ENCODE measurements at places on chromosomes 3 and 15.

- DNase-seq, result no peak
Measured at GRCh38 chr3:79521221-79521848, 246.5 kb downstream of the ROBO1 start.

- DNase-seq, result no peak
Measured at GRCh38 chr15:26970712-26971210, at the start of gene GABRG3. Gene GABRG3 (plus strand): TSS chr15:26971181.

DNA sequence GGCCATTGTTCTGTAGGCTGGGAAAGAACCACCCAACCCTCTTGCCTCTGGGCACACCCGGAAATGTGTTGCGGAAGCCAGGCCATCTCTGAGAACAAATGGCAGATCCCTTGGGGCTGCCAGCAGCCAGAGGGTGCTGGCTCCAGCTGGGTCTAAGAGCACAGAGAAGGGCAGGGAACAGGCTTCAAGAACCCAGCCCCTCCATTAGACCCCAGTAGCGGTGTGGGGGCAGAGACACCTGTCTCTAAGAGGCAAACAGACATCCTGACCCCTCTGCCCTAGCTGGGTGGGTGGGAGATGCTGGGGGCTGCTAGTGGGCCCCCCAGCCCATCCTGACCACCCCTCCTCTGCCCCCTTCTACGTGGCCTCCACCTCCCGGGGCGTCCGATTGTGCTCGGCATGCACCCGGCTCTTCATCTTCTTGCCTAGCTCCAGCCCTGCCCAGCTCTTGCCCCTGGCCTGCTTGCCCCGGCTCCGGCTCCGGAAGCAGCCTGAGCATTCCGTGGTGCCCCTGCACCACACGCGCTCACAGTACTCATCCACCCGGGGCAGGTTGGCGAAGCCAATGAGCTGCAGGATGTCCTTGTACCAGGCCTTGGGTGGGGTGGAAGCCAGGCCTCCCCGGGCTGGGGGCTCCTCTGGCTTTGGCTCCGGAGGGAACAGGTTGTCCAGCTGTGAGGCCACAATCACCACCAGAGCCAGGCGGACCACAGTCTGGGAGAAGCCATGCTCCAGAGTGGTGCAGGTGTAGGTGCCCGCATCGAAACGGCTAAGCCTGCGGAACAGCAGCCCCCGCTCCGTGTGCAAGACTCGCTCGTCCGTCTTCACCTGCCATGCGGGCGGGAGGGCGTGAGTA is 9.4 kb downstream of the SEMA3G start:
- no peak for DNase-seq

DNA sequence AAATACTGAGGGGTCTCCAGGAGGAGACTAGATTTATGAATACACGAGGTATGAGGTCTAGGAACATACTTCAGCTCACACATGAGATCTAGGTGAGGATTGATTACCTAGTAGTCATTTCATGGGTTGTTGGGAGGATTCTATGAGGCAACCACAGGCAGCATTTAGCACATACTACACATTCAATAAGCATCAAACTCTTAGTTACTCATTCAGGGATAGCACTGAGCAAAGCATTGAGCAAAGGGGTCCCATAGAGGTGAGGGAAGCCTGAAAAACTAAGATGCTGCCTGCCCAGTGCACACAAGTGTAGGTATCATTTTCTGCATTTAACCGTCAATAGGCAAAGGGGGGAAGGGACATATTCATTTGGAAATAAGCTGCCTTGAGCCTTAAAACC is 4.5 kb downstream of the CCR5 start:
- no peak for DNase-seq

DNA sequence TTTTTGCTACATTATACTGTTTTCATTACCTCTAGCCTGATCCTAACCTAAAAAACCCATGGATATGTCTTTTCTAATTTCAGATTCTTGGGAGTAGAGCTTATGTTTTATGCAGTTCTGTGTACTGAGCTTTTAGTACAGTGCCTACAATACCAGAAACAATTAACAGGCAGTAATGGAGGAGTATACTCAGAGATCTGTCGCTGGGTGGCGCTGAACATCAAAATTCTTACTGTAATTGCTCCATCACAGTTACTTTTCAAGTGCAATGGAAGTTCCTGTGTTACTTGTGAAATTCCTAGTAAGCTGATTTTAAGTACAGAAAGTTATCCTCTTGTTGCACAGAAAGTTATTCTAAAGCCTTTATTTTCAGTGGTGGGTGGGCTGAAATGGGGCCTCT is 66.9 kb downstream of the RNF13 start:
- DNase-seq, result peak; percentile 27

DNA sequence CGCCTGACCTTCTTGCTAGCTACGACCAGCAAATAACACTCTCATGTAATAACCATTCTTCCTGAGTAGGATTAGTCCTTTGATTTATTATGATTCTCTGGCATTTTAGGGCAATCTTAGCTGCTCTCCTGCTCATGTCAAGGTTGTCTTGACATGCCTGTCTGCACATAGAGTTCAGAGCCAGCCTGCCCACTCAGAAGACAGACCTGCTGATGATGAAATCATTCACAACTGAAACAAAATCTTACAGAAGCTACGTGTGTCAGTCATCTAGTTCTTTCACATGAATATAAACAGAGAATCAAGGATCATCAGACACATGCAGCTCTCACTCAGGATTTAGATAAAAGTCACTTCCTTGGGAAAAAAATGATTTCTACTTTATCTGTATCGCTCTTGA is 173.6 kb upstream of the LYSMD4 start:
- no peak for DNase-seq

DNA sequence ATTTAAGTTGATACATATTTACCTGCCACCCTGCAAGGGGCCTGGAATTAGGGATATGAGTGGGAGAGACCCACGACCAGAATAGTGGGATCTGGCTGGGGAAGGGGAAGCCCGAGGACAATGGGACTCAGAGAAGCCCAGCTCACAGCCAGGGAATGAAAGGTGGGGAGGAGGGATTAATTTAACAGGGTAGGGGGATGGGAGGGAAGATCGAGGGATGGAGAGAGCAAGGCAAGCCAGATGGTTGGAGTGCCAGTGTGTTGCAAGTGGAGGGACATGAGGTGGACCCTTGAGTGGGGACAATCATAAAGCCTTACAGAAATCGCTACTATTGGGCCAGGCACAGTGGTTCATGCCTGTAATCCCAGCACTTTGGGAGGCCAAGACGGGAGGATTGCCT is 4.4 kb upstream of the GNAI2 start:
- no peak for DNase-seq

Data from fibroblast of skin of left biceps (primary cell).